T-cell (primary cell): ENCODE measurements at places on chromosomes 3 and 15. TPM values are rescaled to one million over a fixed set of nuclear protein-coding genes. Genes with fewer than 3 reads are reported as not detected.

GPR87 gene
- total RNA-seq = not detected

GREM1 gene
- not detected for total RNA-seq

FAM174B gene
- total RNA-seq = 5.4 TPM

NOX5 gene
- 0.10 TPM for total RNA-seq

LRTM1 gene
- total RNA-seq = not detected

NFKBIZ gene
- total RNA-seq = 130 TPM

XIRP1 gene
- not detected for total RNA-seq

MESP2 gene
- total RNA-seq = not detected
